ENCODE measurements at places on chromosomes 2 and 18.

GRCh38 chr2:145593991-145594614, 1074.2 kb upstream of the ZEB2 start:
- DNase-seq = no peak

DNA sequence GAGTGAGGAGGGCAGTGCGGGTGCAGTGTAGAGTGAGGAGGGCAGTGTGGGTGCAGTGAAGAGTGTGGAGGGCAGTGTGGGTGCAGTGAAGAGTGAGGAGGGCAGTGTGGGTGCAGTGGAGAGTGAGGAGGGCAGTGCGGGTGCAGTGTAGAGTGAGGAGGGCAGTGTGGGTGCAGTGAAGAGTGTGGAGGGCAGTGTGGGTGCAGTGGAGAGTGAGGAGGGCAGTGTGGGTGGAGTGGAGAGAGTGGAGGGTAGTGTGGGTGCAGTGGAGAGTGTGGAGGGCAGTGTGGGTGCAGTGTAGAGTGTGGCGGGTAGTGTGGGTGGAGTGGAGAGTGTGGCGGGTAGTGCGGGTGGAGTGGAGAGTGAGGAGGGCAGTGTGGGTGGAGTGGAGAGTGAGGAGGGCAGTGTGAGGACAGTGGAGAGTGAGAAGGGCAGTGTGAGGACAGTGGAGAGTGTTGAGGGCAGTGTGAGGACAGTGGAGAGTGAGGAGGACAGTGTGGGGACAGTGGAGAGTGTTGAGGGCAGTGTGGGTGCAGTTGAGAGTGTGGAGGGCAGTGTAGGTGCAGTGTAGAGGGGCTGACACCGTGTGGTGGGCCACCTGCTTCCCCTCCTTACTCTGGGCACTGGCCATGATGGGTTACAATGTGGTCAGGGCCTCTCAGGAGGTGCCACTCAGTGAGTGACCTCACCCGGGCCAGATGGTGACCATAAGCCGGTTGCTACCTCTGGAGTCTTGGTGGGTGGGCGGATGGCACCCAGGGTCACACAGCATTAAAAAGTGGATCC, 28.5 kb downstream of the INPP4A start:
- DNase-seq = no peak

DNA sequence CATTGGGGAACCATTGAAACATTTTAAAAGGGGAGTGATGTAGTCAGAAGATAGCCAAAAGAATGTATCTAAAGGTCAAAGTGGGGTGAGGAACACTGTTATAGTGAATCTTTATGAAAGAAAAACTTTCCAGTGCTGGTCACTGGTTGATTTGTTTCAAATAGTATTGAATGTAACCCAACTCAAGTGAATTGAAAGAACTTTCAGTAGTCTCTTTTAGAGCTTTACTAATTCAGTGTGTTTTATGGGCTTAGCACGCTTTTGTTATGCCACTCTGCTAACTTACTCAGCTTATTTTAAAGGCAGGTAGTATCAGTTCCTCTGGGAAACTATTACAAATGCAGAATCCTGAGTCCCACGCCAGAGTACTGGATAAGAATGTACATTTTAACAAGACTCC, 57.3 kb downstream of the GTF2A1L start:
- DNase-seq = no peak

- no peak for DNase-seq
These were observed 3.8 kb upstream of the GATA6 start for GRCh38 chr18:22165603-22166068.

GRCh38 chr2:187051350-187051749, 202.4 kb upstream of the ZSWIM2 start:
- DNase-seq = no peak

- no peak for DNase-seq
These were observed 60.7 kb upstream of the ZEB2 start for GRCh38 chr2:144580521-144581161.

DNA sequence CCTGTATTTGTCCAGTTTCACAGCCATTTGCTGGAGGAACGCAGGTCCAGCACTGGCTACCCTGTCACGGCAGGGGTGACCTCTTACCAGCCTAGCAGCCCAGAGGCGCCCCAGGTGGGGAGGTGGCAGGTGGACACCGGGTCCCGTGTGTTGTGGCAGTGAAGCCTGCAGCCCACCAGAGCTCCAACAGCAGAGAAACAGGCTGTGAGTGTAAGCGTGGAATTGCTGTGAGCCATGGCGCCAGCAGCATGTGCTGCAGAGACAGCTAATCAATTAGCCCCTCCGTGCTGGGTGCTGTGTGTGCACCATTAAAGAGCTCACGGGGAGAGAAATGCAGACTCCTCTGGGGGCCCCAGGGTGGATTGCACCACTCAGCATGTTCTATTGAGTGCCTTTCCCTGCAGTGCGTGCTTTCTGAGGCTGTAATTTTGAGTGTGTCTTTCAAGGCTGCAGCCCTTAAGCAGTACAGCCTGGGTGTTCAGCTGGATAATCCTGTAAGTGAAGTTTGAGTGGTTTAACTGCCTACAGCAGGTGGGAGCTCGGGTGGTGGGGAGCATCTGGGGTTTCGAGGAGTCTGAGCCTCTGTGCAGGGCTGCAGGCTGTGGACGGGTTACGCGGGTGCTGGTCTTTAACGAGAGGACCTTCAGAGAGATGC, 15.9 kb downstream of the RTP5 start:
- DNase-seq = no peak

GRCh38 chr2:147663962-147664361, 180.9 kb upstream of the ACVR2A start:
- DNase-seq = no peak

GRCh38 chr2:81334046-81334445, 1029.5 kb upstream of the LRRTM1 start:
- no peak for DNase-seq

- no peak for DNase-seq
These were observed 118.0 kb downstream of the MREG start for GRCh38 chr2:215895330-215895729.

DNA sequence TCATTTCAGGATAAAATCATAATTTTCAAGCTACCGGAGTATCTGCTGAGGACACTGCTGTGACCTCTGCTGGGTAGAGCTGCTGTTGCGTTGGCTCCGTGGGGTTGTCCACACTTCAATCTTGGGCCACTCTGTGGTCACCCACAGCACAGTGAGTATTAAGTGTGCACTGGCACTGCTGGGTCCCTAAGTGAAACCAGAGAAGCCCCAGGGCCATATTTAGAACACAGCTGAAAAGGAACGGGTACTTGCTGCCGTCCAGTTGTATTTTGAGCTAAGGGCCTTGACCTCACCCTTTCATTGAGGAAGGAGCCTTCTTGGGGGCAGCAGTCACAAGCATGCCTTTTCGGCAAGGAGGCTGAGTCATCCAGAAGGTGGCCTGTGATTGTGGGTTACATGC, 10.1 kb downstream of the SLC9A4 start:
- DNase-seq = no peak

DNA sequence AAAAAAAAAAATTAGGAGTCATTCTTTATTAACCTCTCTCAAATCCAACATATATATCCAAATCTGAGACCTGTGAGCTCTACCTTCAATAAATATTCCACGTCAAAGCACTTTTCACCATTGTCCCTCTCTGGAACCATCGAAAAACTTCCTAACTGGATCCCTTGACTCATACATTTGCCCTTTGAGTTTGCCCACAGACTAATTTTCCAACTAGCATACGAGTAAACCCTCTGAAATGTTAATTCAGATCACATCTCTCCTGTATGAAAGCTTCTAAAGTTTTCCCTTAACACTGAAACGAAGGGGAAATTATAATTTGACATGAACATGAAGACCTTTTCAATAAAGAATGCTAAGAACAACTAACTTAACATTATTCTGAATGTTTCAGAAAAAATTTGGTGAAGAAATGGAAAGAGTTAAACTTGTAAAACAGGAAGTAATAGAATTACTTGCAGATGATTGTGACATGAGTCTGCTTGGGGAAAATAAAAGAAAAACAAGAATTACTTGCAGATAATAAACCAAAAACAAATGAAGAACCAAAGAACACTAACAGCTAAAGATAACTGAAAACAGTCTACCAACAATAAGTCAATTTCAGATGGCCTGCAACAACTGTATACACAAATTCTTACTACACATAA, 110.6 kb downstream of the C2orf74 start:
- no peak for DNase-seq

GRCh38 chr18:28015671-28016070, 161.3 kb downstream of the CDH2 start:
- DNase-seq = no peak

GRCh38 chr2:46350029-46350689, 53.0 kb downstream of the EPAS1 start:
- DNase-seq = no peak

- no peak for DNase-seq
These were observed 130.1 kb upstream of the SP5 start for GRCh38 chr2:170585067-170585466.

- DNase-seq = no peak
These were observed 116.0 kb upstream of the AQP4 start for GRCh38 chr18:26981360-26982082.

DNA sequence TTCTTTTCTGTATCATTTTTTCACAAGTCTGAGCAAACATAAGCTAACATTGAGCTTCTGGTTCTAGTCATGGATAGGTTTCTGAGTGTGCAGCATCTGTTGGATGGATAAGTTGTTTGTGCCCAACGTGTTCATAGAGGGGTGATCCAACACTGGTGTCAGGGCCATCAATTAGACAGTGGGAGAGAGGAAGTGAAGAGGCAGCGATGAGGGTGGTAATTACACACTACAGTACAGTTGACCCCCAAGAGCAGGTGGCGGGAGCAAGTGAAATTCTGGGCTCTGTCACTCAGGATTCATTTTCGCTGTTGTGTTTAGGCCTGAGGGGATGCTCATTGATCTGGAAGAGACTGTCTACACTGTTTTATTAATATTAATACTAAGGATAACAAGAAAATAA, 180.0 kb upstream of the CXCR4 start:
- DNase-seq = no peak

DNA sequence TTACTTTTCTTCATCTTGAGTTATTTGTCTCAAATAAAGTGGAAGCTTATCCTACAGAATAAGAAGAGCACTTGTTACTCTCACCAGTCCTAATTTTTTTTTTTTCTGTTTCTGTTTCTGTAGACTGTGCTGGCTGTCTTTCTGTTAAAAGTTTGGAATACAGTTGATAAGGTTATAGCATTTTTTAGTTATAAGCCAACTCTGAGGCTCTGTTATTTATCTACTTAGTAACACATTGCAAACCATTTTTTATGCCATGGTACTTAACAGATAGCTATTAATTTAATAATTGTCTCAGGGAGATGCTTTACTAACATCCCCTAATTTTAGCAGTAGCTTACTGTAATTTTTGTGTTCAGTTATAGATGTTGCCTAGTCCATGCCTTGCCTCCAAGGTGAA, 37.9 kb downstream of the CREB1 start:
- DNase-seq = no peak

DNA sequence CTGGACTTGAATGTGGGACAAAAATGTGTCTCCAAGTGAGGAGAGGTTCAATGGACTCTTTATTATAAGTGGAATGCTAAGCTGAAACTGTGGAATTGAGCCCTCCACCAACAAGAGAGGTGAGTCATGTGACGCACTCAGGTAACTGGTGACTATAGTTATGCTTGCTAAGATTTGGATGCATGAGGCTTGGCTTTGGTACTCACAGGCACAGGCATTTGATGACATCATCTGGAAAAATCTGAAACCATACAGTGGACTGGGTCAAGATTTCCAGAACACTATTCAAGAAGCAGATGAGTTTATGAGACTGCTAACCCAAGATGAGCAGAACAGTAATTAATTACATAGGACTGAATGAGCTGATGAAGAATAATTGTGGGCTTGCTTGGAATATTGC, 15.7 kb upstream of the SULT1C3 start:
- no peak for DNase-seq

DNA sequence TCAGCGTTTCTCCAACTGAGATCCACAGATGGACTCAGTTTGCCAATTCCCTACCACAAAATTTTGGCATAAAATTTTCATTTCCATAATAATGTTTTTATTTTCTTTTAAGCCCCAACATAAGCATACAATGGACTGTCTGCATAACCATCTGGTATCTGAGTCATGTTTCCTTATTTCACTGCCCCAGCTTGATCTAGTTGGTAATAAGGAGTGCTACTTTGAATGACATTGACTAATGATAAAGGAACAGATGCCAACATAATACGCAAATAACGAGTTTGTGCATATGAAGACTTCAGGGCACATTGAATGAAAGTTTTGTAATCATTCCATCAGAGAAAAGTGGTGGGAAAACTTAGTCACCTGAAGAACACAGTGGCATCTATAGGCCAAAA, 8.8 kb upstream of the MBD2 start:
- DNase-seq = no peak

DNA sequence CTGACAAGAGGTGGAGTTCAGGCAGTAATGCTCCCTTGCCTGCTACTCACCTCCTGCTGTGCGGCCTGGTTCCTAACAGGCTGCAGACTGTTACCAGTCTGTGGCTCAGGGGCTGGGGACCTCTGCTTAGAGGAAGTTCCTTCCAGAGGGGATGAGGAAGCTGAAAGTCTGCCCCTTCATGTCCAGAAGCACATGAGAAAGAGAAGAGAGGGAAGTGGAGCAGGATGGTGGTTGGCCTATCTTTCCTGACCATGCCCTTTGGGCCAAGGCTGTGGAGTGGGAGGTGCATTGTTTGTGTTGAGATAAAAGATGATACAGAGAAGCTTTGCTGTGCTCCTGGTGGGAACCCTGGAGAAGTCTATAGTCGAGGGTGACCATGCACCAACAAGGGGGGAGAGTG, 112.5 kb downstream of the LPIN1 start:
- no peak for DNase-seq

- DNase-seq = no peak
These were observed 211.0 kb downstream of the TGIF1 start for GRCh38 chr18:3660739-3661515.

GRCh38 chr2:42438685-42439084, 55.1 kb downstream of the KCNG3 start:
- DNase-seq = no peak

DNA sequence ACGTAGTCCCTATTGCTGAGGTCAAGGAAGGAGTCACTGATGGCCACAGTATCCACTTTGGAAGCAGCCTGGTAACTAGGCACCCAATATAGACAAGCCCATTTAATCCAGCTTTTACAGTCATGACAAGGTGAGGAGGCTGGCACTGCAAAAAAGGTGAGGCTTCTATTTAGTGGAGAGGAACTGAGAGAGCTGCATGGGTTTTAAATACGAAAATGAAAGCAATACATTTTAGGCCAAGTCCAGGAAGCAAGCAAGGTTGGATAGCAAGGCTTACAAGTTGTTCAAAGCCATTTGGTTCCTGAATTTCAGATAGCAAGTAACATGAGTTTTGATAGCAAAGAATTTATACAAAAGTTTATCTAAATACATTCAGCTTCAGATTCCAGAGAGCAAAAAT, 80.4 kb downstream of the SGPP2 start:
- no peak for DNase-seq

Data from suprapubic skin (tissue), 4 donors.